ENCODE measurements at places on chromosomes 3 and 15.

GRCh38 chr3:9155028-9155427 is 94.4 kb downstream of the SRGAP3 start:
- DNase-seq = no peak

GRCh38 chr3:187799942-187800641 is 54.8 kb upstream of the BCL6 start:
- no peak for DNase-seq

DNA sequence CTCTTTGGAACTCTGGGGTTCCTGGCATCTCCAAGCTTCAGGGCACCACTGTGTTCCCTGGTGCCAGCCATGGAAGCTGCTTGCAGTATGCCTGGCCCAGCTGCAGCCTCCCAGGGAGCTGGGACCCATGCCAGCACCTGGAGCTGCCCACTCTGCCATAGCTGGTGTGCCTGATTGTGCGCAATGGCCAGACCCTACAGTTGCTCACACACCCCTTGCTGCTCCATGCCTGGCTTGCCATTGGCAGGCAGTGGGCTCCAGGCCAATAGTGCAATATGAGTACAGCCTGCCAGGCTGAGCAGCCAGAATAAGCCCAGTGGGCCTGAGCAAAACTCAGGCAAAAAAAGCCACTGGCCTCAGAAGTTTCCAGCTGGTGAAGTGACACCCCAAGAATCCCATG is 43.8 kb upstream of the LRRFIP2 start:
- DNase-seq = no peak

- no peak for DNase-seq
Measured at GRCh38 chr3:58484045-58484721, 7.7 kb upstream of the KCTD6 start.

GRCh38 chr3:62332835-62333244 is 40.5 kb downstream of the FEZF2 start:
- DNase-seq = no peak

DNA sequence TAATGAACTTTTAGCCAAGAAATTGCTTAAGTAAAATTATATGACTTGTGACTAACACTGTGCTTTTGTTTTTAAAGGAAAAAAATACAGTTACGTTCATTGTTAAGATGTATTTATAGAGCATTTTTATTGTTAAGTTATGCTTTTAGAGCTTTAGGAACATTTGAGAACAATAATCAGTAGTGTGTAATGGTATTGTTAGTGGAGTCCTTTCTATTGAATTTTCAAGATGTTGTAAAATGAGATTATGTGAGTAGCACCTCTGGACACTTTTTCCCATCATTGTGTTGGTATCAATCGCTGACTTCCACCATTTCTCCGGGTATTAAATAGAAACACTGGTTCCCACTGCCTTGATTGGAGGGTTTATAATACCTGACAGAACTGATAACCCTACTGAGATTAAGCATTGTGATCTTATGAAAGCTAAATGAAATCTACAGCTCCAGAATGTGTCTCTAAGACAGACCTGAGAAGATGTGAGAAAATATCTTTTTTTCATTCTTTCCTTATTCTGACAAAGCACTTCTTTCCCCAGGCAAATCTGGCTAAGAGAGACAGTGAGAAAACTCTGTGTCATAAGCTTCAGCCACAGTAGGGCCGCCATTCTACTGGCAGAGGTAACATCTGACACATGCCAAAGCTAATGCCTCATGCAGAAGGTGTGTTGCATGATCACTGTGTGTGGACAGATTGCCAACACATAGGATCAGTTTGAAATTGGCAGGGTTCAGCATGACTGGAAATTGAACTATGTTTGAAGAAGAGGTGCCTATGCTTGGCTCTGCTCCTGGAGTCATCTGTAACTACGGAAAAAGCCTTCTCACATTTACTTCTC is 610.8 kb downstream of the MECOM start:
- DNase-seq = no peak

GRCh38 chr3:59436164-59436958 is 386.5 kb upstream of the CFAP20DC start:
- no peak for DNase-seq

DNA sequence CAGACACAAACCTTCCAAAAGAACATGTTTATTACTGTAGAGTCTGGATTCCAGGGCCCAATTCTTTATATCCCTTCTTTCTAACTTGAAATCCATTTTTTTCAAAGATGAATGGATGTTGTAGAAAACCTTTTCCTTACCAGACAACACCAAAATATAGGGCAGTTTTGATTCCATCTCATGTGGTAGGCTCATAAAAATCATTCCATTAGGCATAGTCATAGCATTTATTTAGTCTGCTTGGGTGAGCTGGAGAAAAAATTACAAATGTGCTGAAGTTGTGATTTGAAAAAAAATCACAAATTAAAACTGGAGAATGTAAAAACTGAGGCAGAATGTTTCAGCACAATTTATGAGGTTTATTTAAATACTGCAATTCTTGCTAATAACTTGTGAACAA is 199.3 kb upstream of the TBC1D5 start:
- no peak for DNase-seq

DNA sequence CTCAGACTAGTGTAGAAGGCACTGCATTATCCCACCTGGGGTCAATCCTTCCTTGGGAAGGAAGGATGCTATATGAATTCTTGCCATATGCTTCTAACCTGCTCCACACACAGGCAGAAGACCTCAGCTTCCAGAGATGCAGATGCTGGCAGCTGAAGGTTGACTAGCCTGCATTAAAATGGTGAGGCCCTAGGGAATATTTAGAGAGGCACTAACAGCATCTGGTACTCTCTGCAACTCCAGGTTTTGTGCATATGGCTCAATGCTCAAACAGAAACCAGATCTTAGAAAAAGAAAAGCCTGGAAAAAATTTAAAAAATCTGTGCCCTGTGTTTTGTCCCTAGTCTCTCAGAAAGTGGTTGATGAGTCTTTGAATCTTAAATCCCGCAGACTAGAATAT is 56.0 kb upstream of the MYRIP start:
- DNase-seq = no peak

GRCh38 chr3:15681668-15682067 is 80.1 kb downstream of the BTD start:
- no peak for DNase-seq

- no peak for DNase-seq
Measured at GRCh38 chr3:125220183-125220582, 7.6 kb upstream of the SLC12A8 start.

DNA sequence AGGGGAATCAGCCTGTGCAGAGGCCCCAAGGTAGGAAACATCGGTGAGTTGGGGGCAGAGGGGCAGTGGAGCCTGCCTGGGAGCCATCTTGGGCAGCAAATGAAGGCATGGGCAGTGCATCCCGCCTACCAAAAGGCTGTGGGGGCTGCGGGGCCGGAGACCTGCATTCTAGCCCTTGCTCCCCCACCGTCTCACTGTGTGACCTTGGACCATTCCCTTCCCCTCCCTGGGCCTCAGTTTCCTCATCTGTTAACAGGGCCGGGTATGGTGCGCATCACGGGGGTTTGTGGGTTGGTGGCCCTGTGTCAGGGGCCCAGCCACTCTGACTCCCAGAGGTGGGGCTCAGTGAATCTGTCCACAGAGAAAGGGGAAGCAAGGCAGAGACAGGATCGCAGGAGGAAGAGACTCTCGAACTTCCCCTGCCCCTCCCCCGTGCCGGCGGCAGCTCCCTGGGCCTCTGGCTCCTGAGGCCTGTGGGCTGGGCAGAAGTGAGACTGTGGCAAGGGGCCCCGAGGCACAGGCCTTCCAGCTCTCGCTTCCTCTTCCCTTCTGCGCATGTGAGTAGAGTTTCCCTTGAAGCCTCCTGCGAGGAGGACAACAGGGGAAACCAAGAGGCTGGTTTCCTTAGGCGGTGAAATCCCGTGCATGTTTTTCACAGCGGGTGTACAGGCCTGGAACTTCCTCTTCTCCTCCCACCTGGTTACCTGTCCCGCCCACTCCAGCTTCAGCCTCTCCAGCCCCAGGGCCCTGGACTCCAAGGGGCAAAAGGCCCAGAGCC is 42.9 kb downstream of the IDH2 start:
- peak; percentile 71 for DNase-seq

- no peak for DNase-seq
Measured at GRCh38 chr3:9710174-9710739, 6.6 kb downstream of the CPNE9 start.

- no peak for DNase-seq
Measured at GRCh38 chr3:125480656-125481374, 39.2 kb downstream of the SNX4 start.

DNA sequence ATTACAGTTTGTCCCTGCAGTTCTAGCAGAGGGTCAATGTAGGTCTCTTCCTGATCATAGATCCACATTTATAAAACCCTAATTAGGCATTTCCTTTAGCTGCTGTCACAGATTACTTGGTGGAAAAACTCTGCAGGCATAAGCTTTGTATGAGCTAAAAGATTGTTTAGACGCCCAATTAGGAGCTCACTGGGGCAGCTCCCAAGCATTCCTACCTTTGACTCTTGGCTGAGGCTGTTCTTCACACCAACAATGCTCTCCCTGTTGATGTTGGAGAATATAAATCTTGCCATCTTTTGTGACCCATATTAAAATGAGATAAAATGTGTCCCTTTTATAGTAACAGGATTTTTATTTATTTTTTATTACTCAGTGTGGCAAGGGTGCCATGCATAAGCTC is 148.3 kb upstream of the TRIM42 start:
- no peak for DNase-seq

- DNase-seq = no peak
Measured at GRCh38 chr15:59166601-59167265, 39.9 kb upstream of the LDHAL6B start.

GRCh38 chr3:10707400-10708215 is 108.4 kb upstream of the SLC6A11 start:
- no peak for DNase-seq

- no peak for DNase-seq
Measured at GRCh38 chr3:51559961-51560360, 21.4 kb downstream of the RAD54L2 start.

- no peak for DNase-seq
Measured at GRCh38 chr15:78387246-78388037, 47.3 kb downstream of the CRABP1 start.

GRCh38 chr15:91845720-91846119 is 7.8 kb upstream of the SLCO3A1 start:
- no peak for DNase-seq

DNA sequence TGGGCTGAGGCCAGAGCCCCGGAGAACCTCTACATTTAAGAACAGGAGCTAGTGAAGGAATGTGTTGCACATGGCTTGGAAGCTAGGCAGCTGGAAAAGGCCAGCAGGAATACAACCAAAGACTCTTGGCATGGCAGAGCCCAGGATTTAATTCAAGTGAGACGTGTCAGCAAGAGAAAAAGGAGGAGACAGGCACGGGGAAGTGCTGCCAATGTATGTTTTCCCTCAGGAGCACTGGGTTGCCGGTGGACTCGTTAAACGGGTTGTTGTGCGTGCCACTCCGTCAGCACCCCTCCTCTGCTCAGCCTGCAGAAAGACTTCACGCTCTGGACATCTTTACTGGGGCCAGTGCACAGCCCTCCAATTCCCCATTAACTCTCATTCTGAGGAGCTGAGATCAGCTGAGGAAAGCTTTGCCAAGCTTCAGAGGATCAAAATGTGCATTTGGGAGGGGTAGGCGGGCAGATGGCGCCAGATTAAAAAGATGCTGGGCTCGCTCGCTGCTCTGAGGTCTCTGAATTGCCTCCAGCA is 103.7 kb downstream of the PDZRN3 start:
- DNase-seq = no peak

DNA sequence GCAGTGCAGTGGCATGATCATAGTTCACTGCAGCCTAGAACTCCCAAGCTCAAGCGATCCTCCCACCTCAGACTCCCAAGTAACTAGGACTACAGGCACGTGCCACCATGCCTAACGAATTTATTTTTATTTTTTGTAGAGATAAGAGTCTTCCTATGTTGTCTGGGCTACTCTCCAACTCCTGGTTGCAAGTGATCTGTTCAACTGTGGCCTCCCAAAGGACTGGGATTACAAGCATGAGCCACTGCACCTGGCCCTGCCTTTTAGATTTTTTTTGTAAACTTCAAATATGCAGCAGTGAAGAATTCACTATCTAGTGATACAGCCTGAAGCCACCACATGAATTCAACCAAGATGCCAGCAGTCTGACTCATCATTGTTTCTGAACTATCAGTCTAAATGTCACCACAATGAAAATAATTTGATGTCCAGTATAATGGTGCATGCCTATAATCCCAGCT is 32.7 kb downstream of the UBXN7 start:
- DNase-seq = no peak

GRCh38 chr3:171967137-171967783 is 72.1 kb upstream of the FNDC3B start:
- DNase-seq = no peak

- DNase-seq = no peak
Measured at GRCh38 chr15:39344662-39345141, 236.2 kb upstream of the THBS1 start.

GRCh38 chr3:138254216-138254615 is 67.1 kb downstream of the ARMC8 start:
- no peak for DNase-seq

GRCh38 chr15:86016750-86017149 is 62.9 kb upstream of the AGBL1 start:
- DNase-seq = no peak

DNA sequence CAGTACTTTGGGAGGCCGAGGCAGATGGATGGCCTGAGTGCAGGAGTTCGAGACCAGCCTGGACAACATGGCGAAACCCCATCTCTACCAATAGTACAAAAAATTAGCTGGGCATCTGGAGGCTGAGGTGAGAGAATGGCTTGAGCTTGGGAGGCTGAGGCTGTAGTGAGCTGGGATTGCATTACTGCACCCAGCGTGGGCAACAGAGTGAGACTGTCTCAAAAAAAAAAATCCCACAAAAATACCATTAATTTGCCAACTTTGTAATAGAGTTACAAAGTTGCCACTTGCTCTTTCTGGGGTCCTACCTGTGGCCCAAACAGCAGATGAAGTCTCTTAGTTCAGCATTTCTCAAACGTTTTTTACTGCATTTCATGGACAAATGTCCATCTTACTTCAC is 6.0 kb upstream of the TFRC start:
- no peak for DNase-seq

DNA sequence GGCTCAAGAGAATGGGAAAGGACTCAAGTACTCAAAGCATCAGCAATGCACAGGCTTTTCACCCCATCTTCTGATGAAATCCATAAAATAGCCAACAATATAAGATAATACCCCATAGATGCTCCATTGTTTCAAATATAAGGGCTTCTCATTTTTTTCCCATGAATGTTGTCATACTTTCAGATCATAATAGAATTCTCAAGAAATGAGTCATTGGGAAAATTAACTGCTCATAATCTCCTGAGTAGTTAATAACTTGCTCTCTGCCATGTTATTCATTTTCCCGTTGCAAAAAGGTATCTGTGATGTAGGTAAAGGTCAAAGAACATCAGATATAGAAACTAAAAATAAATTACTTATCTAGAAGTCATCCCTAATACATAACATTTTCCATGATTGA is 121.9 kb downstream of the NSUN3 start:
- no peak for DNase-seq

- no peak for DNase-seq
Measured at GRCh38 chr3:126971891-126972351, 11.0 kb upstream of the PLXNA1 start.

- no peak for DNase-seq
Measured at GRCh38 chr3:14680716-14681115, 5.8 kb downstream of the C3orf20 start.

GRCh38 chr15:39174332-39174731 is 406.5 kb upstream of the THBS1 start:
- no peak for DNase-seq

- no peak for DNase-seq
Measured at GRCh38 chr3:2099779-2100191, 1.1 kb downstream of the CNTN4 start.

GRCh38 chr15:36970522-36970921 is 129.8 kb downstream of the MEIS2 start:
- no peak for DNase-seq
